ENCODE measurements at places on chromosomes 7 and 10.

GRCh38 chr7:1675673-1676549 lies 5.8 kb downstream of the ELFN1 start:
- H3K4me3 ChIP-seq, result peak overlapping the region; percentile 15
- H3K36me3 ChIP-seq, result no peaks in the 10 kb centered on the region
- DNase-seq, result no peak
- no peak overlapping the region for H3K27ac ChIP-seq
- peaks cover 21% of the 10 kb centered on the region for H3K4me1 ChIP-seq

GRCh38 chr7:154472343-154472742 lies 420.1 kb downstream of the DPP6 start:
- H3K4me3 ChIP-seq, result no peak overlapping the region
- H3K4me1 ChIP-seq, result no peaks in the 10 kb centered on the region
- peaks cover 18% of the 10 kb centered on the region for H3K36me3 ChIP-seq
- H3K27ac ChIP-seq, result no peak overlapping the region
- DNase-seq, result no peak
- H3K27me3 ChIP-seq, result no peaks in the 10 kb centered on the region

GRCh38 chr7:25303281-25304181 lies 75.2 kb upstream of the NPVF start:
- no peaks in the 10 kb centered on the region for H3K4me1 ChIP-seq
- no peak overlapping the region for H3K4me3 ChIP-seq
- no peak overlapping the region for H3K27ac ChIP-seq
- no peaks in the 10 kb centered on the region for H3K36me3 ChIP-seq

GRCh38 chr10:36475746-36476145 lies 649.7 kb upstream of the ANKRD30A start:
- DNase-seq, result no peak
- H3K27ac ChIP-seq, result no peak overlapping the region
- no peaks in the 10 kb centered on the region for H3K36me3 ChIP-seq
- H3K4me1 ChIP-seq, result no peaks in the 10 kb centered on the region
- H3K27me3 ChIP-seq, result peaks cover 2% of the 10 kb centered on the region

DNA sequence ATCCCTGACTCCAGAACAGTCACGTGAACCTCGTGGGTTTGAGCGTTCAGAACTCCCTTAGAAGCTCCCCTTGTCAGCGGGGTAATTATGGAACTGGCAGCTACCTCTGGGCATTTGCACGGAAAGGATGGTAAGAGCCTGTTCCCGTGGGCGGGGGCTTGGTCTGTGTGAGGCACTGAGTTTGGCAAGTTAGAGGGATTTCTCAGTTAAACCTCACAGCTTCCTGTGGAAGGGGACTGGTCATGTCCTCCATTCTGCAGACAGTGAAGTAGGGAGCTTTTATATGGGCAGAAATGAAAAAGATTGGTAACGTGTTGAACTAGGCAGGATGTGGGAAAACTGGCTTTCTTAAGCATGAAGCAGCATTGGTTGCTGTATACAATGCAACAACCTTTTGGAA lies 16.0 kb downstream of the PALD1 start:
- H3K27me3 ChIP-seq, result peaks cover 3% of the 10 kb centered on the region
- DNase-seq, result no peak
- peaks cover 10% of the 10 kb centered on the region for H3K4me1 ChIP-seq

DNA sequence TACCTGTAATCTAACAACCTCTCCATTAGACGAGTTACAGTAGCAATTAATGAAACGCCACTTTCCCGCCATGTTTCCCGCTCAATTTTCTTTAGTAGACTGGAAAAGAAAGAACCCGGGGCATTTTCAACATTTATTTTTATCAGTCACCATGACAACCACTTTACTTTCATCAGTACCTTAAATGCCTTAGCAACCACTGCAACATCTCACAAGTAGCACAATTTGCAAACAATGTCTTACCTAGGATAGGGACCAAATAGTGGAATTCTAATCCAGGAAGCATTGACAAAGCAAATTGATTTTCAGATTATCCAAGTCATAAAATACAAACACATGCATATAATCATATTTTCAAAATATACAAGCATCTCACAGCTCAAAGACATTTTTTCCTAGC lies 221.6 kb upstream of the IMMP2L start:
- H3K27me3 ChIP-seq, result peaks cover 2% of the 10 kb centered on the region
- no peak overlapping the region for H3K27ac ChIP-seq
- peaks cover 9% of the 10 kb centered on the region for H3K36me3 ChIP-seq
- DNase-seq, result no peak
- peaks cover 4% of the 10 kb centered on the region for H3K4me1 ChIP-seq

DNA sequence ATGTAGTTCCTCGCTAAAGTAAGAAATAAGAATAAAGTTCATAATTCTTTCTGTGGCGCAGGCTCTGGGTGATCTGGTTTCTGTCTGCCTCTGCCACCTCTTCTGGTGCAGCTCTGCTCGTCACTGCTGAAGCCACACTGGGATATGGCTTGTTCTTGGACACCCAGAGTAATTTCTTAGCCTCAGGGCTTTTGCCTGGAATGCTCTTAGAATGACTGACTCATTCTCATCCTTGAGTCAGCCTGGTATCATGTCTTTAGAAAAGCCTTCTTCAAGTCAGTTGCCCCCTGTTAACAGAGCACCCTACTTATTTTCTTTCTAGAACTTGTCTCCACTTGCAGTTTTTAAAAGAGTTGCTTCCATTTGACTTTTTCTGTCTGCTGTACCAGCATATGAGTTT lies 2.0 kb downstream of the ZSCAN25 start:
- no peak for DNase-seq
- no peak overlapping the region for H3K27ac ChIP-seq
- peaks cover 5% of the 10 kb centered on the region for H3K27me3 ChIP-seq
- H3K4me1 ChIP-seq, result no peaks in the 10 kb centered on the region
- H3K4me3 ChIP-seq, result no peak overlapping the region

GRCh38 chr10:1117651-1118050 lies 61.5 kb downstream of the WDR37 start:
- H3K27me3 ChIP-seq, result peaks cover 4% of the 10 kb centered on the region
- no peak overlapping the region for H3K4me3 ChIP-seq
- DNase-seq, result no peak
- peaks cover 18% of the 10 kb centered on the region for H3K4me1 ChIP-seq
- peaks cover 5% of the 10 kb centered on the region for H3K36me3 ChIP-seq

DNA sequence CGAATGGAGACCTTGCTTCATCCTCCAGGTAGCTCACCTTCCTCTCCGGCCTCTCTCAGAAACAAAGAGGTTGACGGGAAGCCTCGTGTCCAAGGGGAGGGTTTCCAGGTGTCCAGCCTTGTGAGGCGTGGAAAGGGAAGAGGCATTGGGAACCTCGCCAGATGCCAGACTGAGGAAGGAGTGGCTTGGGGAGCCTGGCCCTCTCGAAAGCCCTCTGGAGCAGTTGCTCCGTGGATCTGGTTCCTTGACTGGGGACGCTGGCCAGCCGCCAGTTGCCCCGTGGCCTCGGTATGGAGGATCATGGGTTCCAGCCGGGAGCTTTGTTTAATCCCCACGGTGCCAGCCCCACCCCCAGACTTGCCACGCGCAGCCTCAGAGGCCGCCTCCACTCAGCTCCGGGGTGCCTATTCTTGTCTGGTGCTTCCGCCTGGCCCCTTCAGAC lies 30.3 kb upstream of the SUN1 start:
- peaks cover 2% of the 10 kb centered on the region for H3K27me3 ChIP-seq
- H3K27ac ChIP-seq, result no peak overlapping the region
- H3K4me3 ChIP-seq, result no peak overlapping the region
- no peaks in the 10 kb centered on the region for H3K36me3 ChIP-seq
- no peaks in the 10 kb centered on the region for H3K4me1 ChIP-seq
- no peak for DNase-seq

DNA sequence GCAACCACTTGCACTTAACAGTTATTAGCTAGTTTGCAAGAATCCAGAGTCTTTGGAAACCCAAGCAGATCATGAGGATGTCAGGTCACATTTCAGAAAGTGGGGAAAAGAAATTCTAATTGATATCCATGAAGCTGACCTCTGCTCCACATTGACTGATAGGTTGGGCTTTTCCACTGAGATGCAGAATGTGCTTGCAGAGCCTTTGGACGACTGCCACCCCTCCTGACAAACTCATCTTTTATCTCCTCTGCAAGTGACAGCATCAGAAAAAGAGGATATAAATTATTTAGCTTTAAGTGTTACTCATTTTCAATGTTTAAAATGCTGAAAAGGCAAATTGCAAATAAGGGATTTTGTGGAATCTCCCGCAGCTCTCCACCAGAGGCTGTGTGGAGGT lies 75.3 kb downstream of the C10orf90 start:
- no peak overlapping the region for H3K27ac ChIP-seq
- H3K4me1 ChIP-seq, result peaks cover 3% of the 10 kb centered on the region
- no peaks in the 10 kb centered on the region for H3K36me3 ChIP-seq
- no peak overlapping the region for H3K4me3 ChIP-seq
- peaks cover 2% of the 10 kb centered on the region for H3K27me3 ChIP-seq

DNA sequence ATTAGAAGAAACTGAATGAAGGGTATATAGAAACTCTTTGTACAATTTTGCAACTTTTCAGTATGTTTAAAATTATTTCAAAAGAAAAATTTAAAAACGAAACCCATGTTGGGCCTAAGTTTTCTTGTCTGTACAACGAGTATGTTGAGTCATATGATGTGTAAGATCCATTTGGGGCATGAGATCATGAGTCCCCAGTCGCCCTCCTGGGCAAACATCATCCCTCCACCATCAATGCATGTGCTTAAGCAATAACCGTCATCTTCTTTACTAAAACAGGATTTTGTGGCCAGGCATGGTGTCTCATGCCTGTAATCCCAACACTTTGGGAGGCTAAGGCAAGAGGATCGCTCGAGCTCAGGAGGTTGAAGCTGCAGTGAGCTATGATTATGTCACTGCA lies 54.2 kb upstream of the CDCA7L start:
- no peaks in the 10 kb centered on the region for H3K4me1 ChIP-seq
- H3K27ac ChIP-seq, result no peak overlapping the region
- no peaks in the 10 kb centered on the region for H3K27me3 ChIP-seq
- H3K4me3 ChIP-seq, result no peak overlapping the region
- DNase-seq, result no peak

DNA sequence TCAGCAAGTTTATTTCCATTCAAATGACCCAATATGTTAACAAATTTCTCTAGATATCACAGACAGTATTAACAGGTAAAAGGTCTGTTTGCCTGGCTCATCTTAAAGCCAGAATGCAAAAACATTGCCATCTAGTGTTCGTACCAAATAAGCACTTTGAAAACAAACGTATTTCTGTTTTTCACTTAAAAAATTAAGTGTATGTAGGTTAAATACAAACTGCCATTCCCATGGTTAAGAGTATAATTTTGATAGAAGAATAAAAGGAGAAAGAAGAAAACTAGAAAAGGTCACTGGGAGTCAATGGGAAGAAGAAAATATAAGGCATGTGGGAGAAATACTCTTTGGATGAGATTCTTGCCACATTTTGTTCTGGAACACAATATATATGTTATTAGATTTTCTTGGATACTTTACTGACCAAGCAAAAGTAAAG lies 51.0 kb downstream of the ORC5 start:
- no peak overlapping the region for H3K27ac ChIP-seq
- DNase-seq, result no peak
- no peaks in the 10 kb centered on the region for H3K4me1 ChIP-seq

DNA sequence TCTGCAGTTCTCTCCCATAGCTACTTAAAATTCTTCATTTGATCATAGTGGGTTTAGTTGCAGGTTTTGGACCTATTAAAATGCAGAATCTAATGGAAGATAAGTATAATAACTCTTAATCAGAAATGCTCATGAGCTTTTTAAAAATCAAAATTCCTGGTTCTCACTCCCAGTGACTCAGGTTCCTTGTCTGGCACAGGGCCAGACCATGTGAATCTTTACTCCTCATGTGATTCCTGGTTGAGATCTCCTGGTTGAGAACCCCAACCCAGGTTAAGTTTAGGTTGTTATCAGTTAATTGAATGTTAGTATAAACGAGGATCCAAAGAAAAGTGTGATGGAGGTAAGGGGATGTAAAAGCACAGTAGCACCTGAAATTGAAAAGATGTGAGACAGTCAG lies 17.5 kb upstream of the TRUB1 start:
- no peaks in the 10 kb centered on the region for H3K36me3 ChIP-seq
- peaks cover 6% of the 10 kb centered on the region for H3K4me1 ChIP-seq
- no peak overlapping the region for H3K27ac ChIP-seq
- no peak overlapping the region for H3K4me3 ChIP-seq
- H3K27me3 ChIP-seq, result no peaks in the 10 kb centered on the region

- no peak overlapping the region for H3K27ac ChIP-seq
- no peaks in the 10 kb centered on the region for H3K27me3 ChIP-seq
- H3K36me3 ChIP-seq, result no peaks in the 10 kb centered on the region
- H3K4me3 ChIP-seq, result no peak overlapping the region
- no peak for DNase-seq
- peaks cover 3% of the 10 kb centered on the region for H3K4me1 ChIP-seq
Measured at GRCh38 chr10:67004690-67005089, 78.9 kb downstream of the LRRTM3 start.

DNA sequence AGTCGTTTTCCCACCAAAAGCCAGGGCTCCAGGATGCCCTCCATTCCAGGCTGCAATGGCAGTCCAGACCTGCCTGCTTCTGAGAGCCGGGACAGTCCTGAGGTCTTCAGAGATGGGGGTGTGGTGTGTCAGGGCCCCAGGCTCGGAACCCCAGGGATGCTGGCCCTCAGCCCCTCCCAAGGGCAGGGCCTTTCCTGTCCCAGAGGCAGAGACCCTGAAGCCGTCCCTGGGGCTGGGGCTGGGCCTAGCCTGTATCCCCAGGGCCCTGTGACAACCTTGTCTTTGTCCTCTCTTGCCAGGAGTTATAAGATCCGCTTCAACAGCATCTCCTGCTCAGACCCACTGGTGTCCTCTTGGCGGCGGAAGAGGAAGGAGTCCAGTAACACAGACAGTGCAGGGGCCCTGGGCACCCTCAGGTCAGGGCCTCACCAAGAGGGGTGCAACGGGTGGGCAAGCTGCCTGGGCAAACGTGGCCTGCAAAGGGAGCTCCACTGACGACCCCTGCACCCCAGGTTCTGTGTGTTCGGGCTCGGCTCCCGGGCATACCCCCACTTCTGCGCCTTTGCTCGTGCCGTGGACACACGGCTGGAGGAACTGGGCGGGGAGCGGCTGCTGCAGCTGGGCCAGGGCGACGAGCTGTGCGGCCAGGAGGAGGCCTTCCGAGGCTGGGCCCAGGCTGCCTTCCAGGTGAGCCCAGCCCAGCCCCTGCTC lies 15.9 kb downstream of the NOS3 start:
- no peak for DNase-seq
- H3K27ac ChIP-seq, result no peak overlapping the region
- no peak overlapping the region for H3K4me3 ChIP-seq
- H3K27me3 ChIP-seq, result peaks cover 5% of the 10 kb centered on the region

- H3K4me1 ChIP-seq, result peaks cover 2% of the 10 kb centered on the region
- no peak for DNase-seq
- H3K4me3 ChIP-seq, result no peak overlapping the region
- H3K36me3 ChIP-seq, result no peaks in the 10 kb centered on the region
- H3K27me3 ChIP-seq, result no peaks in the 10 kb centered on the region
Measured at GRCh38 chr7:18292584-18292983, 203.0 kb upstream of the HDAC9 start.

DNA sequence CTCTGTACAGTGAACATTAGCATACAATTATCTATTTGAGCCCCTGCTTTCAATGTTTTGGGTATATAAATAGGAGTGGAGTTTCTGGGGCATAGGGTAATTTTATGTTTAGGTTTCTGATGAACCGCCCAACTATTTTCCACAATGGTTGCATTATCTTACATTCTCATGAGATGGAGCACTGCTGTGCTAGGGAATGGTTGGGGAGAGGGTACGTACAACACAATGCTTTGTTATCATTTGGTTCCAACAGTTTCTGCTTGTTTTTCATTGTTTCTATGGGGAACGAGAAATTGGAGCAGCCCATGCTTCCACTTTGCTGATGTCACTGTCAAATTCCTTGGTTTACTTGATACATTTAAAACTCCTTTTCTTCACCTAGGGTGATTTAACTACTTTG lies 1115.3 kb downstream of the REEP3 start:
- no peak for DNase-seq
- H3K27ac ChIP-seq, result no peak overlapping the region
- H3K4me1 ChIP-seq, result peaks cover 2% of the 10 kb centered on the region
- H3K4me3 ChIP-seq, result no peak overlapping the region
- H3K27me3 ChIP-seq, result no peaks in the 10 kb centered on the region

- H3K4me3 ChIP-seq, result no peak overlapping the region
- H3K36me3 ChIP-seq, result no peaks in the 10 kb centered on the region
- peaks cover 1% of the 10 kb centered on the region for H3K4me1 ChIP-seq
Measured at GRCh38 chr7:2670720-2671391, 17.1 kb upstream of the AMZ1 start.

All from glutamatergic neuron (in vitro differentiated cells).